ENCODE measurements at places on chromosomes 1 and 21.

DNA sequence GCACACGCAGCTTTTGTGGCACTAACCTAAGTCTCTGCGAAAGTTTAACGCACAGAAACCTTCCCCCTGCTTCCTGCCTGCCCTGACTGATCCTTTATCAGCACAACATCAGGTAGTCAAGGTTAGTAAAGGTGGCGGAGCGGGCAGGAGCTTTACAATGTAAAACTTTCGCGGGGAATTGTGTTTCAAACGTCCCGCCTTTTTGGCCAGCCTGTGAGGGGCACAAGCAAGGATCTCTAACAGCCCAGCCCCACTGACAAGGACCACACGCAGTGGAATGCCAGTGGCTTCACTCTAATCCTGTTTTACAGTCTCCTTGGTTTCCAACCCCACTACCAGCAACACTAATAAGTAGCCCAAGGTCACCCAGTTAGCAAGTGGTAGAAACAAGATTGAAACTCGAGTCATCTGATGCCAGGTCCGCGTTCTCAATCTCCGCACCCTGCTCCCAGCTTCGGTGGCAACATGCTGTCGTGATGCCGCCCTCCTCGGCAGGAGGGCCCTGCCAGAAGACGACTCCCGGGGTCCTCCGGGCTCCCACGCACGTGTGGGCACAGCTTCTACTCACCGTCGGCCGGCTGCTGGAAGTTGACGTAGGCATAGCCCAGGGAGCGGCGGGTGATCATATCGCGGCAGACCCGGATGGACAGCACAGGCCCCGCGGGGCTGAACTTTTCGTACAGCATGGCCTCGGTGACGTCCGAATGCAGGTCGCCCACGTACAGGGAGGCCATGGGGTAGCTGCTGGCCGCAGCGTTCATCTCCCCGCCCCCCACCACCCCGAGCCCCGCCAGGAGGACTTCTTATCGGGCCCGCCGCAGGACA, 1.2 kb downstream of the PABPC4 start:
- peak; percentile 97 for DNase-seq

DNA sequence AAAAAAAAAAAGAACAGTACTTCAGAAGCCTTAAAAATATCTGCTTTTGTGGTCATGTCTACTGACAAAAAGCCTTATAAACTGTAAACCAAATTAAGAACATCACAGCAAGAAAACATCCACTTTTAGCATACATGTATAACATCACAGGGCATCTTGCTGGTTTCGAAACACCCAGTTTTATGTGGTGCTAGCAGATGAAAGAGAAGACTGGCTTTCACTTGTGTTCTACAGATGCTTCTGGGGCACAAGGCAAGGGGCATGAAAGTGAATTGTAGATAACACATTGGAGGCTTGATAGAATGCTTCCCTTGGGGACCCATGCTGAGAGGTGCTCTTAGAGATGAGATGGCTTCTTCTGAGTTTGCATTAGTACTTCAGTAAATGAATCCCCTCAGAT, 543.7 kb upstream of the PKN2 start:
- DNase-seq = no peak

GRCh38 chr1:20184997-20185833, 681 bp upstream of the UBXN10 start:
- no peak for DNase-seq

GRCh38 chr1:14881775-14882672, 271.5 kb upstream of the TMEM51 start:
- DNase-seq = no peak

DNA sequence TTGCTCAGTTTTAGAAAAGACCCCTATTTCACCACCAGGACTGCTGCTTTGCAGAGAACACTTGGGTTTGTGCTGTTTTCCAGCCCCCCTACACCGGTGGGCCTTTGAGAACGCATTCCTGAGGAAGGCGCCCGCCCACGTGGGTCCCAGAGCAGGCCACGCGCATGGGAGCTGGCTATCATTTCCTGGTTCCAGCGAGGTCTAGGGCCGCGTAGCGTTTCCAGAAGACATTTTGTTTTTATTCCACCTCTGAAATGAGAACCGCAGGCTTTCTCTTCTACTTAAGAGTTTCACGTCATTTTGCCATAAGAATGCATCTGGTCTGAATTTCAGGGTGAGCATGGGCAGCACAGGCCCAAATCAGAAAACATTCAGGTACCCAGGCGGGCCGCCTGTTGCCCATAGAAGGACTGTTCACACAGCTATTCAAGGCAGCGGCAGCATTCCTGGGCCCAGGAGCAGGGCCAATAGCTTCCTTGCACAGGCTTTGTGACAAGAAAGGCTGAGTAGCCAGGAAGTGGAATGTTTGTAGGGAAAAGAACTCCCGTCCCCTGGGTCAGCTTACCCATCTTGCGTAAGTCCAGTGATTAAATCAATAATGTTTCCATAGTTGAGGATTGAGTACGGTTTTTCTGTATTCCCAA, 1.4 kb upstream of the KLHL21 start:
- no peak for DNase-seq

GRCh38 chr1:29357452-29357851, 121.1 kb downstream of the PTPRU start:
- no peak for DNase-seq

GRCh38 chr1:75587692-75588091, 23.2 kb downstream of the SLC44A5 start:
- DNase-seq = no peak

GRCh38 chr1:115833856-115834255, 7.1 kb downstream of the NHLH2 start:
- DNase-seq = peak; percentile 8

- no peak for DNase-seq
These were observed 612.9 kb downstream of the PTPRU start for GRCh38 chr1:29849038-29849750.

GRCh38 chr21:44392916-44393315, 39.5 kb downstream of the TRPM2 start:
- no peak for DNase-seq

GRCh38 chr1:227557962-227558725, 5.2 kb upstream of the ZNF678 start:
- no peak for DNase-seq
